T-cell (primary cell): ENCODE measurements at places on chromosomes 6 and 20. TPM values are rescaled to one million over a fixed set of nuclear protein-coding genes. Genes with fewer than 3 reads are reported as not detected.

DNA sequence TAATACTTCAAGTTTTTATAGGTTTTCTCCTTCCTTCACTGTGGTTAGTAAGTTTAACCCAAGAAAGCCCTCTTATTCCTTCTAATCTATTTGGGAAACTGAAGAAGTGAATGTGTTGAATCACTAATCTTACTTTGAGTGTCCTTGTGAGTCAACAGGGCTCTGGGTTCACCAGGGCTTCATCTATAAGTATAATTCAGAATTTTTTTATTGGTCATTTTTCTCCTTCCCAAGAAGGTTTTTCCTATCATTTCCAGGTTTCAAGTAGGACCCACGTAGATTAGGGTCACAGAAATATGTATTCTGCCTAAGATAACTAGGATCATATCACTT lies 191.1 kb downstream of the ATXN1 start:
- no peak for DNase-seq

DNA sequence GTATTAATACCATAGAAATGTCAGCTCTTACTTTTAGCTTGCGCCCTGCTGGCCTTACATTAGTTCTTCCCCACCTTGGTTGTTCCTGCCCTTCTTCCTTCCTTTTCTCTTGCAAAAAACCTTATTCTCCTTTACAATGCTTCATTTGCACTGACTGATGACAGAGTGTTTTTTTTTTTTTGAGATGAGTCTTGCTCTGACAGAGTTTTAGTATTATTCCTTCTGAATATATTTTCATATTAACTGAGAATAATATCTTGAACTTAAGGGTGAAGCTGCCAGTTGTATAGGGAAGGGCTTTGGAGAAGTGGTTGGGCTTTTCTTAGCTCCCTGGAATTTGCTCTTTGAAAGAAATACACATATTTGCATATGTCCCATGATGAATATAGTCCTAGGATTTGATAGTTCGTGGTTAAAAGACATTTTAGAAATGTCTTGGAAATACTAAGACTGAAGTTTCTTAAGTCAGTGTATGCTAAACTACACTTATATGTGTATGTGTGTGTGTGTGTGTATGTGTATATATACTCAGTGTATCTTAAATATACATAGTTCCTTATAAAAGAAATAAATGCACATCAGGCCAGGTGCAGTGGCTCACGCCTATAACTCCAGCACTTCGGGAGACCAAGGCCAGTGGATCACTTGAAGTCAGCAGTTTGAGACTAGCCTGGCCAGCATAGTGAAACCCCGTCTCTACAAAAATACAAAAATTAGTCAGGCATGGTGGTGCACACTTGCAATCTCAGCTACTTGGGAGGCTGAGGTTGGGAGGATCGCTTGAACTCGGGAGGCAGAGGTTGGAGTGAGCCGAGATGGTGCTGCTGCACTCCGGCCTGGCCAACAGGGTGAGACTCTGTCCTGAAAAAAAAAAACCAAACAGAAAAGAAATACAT lies 216.1 kb upstream of the MYLIP start:
- DNase-seq: no peak

DNA sequence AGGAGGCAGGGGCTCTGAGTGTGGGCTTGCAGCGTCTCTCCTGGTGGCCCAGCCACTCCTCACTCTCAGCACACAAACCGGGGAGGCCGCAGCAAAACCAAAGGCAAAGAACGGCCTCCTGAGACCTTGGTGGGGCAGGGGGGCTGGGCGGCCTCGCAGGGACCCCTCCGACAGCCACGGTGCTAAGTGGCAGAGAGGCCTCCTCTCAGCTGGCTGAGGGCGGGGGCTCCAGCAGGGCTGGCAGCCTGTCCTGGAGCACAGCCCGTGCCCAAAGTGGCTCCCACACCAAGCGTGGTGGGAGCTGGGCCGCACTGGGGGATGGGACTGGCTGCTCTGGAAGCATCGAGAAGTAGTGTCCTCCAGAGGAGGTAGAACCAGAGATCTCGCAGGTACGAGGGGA lies 334.4 kb downstream of the QKI start:
- no peak for DNase-seq

DNA sequence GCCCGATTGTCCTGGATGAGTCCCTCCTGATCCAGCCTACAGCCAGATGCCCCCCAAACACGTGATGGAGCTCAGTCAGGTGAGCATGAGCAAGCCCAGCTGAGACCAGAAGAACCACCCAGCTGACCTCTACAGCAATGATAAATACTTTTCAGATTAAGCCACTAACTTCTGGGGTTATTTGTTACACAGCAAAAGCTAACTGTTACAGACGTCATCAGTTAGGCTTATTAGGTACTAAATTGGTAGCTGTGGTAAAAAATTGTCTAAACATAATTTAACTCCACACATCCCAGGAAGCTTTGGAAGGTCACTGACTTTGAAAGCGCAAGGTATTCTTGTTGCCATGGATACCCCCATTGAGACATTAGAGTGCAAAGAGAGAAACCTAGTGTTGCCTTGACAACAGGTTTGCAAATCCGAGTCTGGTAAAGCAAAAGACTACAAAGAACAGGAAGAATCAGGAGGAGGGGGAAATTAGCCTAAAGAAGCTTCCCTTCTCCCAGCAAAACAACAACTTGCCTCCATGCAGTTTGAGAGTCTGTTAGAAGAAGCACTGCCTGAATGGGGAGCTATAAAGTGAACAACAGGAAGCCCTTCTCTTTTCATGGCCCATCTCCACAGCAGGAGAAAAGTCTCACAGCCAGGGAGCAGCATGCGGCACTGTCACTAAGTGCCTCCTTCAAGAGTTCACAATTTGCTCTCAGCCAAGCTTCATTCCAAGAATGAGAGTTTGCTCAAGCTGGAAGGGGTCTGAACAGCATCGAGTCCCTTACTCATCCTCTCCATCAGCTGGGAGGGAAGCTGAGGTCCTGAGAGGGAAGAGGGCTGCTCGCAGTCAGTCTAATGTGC lies 41.7 kb upstream of the ZNF831 start:
- peak; percentile 30 for DNase-seq

- DNase-seq: no peak
These were observed 31.8 kb upstream of the ZBP1 start for GRCh38 chr20:57651881-57652605.

- no peak for DNase-seq
These were observed 1.8 kb downstream of the GATA5 start for GRCh38 chr20:62473717-62474603.

- DNase-seq: no peak
These were observed 36.5 kb downstream of the DZANK1 start for GRCh38 chr20:18430172-18430826.

DNA sequence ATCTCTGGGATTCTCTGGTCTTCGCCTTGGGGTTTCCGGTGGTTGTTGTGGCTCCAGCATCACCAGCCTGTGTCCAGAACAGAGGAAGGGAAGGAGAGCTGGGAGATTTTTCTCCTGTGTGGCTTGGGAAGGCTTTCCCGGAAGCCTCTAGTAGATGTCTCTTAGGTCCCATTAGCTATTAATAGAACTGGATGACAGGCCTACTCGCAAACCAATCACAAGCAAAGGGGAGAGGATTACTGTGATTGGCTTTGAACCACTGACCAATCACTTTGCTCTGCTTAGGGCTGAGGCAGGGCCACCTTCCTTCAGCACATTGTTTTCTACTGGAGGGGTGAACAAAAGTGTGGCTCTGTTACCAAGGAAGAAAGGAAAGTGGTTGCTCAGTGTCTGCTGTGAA lies 203.4 kb upstream of the SULF2 start:
- no peak for DNase-seq

- no peak for DNase-seq
These were observed 137.8 kb downstream of the CENPW start for GRCh38 chr6:126477678-126478077.

The SNAI1 gene
- total RNA-seq: 0.95 TPM

The LY6G6D gene
- total RNA-seq: not detected

The MARCKS gene
- total RNA-seq: 0.33 TPM

The SLC44A4 gene
- total RNA-seq: 0.13 TPM

The LST1 gene
- total RNA-seq: 17.9 TPM

The METTL24 gene
- total RNA-seq: not detected

The TINAG gene
- not detected for total RNA-seq

The AIF1 gene
- total RNA-seq: 12.9 TPM

The KCNK5 gene
- total RNA-seq: 1.1 TPM

The COL20A1 gene
- not detected for total RNA-seq

The FGD2 gene
- 3.0 TPM for total RNA-seq

The ZBTB46 gene
- 0.20 TPM for total RNA-seq
